T-helper 2 cell treated with Interferon-gamma antibody and Interleukin-4, amounts not matched to agents 5 μg/mL and 100 μg/mL, for 36 hours (primary cell): ENCODE measurements at places on chromosomes 7 and 10.

DNA sequence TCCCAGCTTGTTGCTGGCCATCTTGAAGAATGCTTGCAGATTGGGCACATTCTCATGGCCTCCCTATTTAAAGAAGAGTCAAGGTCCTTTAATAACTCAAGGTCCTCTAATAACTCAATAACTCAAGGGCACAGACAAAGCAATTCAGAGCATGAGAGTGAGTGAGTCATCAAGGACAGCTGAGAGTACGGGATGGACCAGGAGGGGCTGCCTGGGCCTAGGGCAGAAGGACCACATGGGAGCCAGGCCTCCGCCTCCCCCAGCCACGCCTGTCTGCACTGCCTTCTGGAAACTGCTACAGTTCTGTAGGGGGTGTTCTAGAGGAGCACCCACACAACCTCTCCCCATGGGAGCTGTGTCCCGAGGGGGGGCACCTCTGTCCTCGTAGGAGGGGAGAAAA lies 48.9 kb downstream of the ZNF503 start:
- DNase-seq: no peak

DNA sequence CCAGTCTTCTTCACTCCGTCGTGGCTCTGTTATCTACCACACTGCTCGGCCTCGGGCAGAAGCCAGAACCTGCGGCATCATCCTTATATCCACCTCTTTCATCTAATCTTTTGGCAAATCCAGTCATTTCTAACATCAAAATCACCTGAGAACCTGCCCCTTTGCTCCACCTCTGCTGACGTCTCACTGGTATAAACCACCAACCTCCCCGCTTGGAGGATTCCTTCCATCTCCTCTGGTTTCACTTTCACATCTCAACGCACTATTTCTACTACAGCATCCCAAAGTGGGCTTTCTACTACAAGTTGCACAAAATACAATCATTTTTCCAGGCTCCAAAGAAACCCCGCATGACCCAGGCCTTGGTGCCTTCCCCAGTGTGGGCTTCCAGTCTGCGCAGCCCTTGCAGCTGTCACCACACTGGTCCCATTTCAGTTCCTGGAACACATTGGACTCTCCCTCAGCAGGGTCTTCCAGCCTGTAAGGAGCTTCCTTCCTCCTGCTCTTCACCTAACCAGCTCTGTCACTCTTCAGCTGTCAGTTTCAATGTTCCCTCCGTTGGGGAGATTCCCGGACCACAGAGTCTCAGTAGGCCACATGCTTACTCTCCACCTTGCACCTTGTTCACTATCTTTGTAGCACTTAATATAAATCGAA lies 85.0 kb downstream of the PRKCQ start:
- peak; percentile 58 for DNase-seq

DNA sequence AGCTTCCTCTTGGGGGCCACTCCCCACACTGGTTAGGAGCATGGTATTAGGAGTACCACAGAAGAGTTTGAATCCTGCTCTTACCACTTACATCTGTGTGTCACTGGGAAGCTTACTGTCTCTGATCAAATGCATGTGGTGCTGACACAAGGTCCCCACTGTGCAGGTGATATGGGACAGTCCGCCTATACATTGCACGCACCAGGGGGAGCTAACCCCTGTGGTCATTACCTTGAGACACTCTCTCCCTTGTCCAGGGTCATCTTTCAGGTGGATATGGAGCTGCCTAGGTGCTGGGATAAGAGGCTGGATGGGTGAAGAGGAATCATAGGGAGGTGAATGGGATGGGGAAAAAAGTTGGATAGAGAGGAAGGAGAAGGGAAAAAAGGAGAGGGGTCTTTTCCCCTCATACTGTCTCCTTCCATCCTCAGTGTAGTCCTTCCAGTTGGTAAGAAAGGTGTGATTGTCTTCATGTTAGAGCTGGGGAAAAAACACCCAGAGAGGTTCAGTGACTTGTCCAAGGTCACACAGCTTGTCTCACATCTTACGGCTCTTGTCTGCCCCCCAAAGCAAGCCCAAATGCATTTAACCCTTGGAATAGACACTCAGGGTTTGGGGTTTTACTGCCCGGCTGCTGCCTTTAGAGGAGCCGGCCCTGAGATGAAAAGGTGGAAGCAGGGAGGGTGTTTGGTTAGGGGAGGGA lies 125.9 kb downstream of the CDH23 start:
- no peak for DNase-seq

- DNase-seq: no peak
Observed at GRCh38 chr7:42012786-42013360, 224.1 kb downstream of the GLI3 start.

DNA sequence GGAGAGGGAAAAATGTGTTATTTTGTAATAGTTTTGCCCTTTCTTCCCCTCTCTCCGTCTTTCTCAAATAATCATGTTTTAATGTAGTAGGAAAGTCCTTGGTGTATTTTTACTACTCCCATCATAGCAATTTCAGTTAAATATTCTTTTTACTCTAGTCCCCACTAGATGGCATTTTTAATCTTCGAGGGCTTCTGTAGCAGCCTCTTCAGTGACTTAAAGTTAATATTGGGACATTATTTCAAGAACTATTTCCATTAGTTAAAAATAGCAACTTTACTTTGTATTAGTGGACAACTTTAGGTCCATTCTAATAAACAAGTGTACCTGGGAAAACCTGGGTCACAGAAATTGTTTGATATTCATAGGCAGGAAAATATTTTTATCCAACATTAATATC lies 23.0 kb downstream of the EDRF1 start:
- DNase-seq: no peak

DNA sequence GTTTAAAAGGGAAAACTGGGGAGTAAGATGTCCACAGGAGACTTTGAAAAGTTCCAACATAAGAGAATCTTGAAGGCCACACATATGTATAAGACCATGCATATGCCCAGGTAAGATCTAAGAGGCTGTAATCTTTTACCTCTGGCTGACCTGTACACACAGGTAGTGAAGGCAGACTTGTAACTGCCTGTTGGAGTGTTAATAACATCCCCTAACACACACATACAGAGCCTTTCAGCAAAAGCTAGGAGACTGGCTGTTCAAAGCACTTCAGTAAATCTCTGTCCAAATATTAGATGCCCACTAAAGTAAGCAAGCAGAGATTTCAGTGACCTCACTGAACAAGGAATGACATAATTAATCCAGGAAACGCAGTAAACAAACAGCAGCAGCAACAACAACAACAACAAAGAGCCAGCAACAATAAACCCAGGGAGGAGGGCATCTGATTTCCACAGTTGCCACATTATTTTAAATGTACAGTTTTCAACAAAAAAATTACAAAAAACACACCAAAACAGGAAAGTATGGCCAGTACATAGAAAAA lies 15.0 kb downstream of the CYP51A1 start:
- DNase-seq: no peak

- no peak for DNase-seq
Observed at GRCh38 chr10:44818041-44818649, 93.0 kb upstream of the TMEM72 start.

DNA sequence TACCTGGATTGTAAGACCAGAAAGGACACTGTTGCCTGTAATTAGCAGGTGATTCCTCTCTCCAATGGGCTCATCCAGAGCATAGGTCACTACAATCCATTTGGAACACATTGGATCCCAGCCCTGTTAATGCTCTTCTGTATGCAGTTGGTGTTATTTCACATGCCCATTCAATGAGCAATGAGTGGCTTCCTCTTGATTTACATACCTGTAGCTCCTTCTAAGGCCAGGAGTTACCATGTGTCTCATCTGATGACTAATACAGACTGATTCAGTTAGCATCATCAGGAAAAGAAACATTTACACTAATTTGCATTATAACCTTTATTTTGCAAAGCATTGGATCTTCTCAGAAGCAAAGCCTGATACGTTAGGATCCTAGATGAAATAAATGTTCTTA lies 83.1 kb upstream of the NPVF start:
- no peak for DNase-seq

DNA sequence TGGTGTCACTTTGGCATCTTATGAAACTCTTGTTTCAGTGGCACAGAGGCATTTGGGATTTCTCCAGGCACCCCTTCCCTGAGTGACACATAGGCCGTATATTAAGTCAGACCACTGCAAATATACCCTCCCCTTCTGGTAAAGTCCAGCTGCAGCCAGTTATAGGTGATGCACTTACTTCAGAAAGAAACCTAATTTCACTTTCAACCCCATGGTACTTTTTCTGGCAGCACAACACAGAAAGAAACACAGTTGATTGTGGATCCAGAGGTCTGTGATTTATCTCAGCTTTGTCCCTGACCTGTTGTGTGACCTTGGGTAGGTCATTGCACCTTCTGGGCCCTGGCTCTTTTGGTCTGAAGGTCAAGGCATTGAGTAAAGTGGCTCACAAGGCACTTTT lies 173.2 kb downstream of the BUB3 start:
- DNase-seq: no peak

- DNase-seq: no peak
Observed at GRCh38 chr7:51070151-51070550, 246.5 kb downstream of the COBL start.

DNA sequence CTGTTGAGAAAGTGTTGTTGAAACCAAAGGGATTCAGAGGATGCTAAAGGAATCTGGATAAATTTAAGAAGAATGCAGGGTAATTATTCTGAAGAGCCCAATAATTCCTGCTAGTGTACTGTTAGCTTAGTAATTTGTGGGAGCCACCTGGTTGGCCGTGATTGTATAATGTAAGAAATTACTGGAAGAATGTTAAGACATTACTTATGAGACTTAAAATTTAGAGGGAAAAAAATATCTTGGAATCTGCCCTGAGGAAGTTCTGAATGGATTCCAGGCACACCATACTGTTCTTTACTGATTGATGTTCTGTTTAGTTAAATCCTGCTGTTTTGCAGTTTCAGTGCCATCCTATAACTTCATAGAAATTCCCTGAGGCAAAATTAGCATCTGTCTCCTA lies 155.0 kb upstream of the RHOBTB1 start:
- DNase-seq: no peak

DNA sequence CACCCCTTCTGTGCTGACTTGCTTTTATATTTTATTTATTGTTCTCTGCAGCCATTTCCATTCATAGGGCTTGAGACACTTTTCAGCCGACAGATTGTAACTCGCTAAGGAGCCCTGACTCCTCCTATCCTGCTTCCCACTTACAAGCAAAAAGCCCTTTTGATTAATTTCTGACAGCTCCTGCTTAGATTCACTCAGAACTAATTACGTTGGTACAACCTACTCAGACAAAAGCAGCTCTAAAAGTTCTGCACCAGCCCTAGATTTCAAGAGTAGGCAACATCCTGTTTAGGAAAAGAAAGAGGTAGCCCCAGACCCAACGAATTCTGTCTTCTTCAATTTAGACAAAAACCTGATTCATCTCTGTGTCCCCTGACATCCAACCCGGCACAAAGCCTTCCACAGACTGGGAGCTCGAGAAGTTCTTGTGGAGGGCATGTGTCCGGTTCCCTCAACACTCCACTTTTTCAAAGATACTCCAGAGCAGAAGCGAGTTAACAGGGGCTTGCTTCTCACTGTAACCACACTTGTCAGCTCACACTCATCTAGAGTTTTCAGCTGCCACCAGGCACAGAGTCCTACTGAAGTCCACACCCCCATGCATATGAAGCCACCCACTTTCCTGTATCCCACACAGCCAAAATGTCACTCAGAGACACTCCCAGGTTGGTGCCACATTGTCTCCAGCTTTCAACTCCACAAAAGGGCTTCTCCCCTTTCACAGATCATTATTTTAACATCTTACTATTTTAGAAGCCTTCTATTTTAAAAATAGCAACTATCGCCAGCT lies 113.6 kb upstream of the NFE2L3 start:
- DNase-seq: no peak

GRCh38 chr7:129903935-129904334 lies 48.8 kb downstream of the UBE2H start:
- no peak for DNase-seq

GRCh38 chr10:17025444-17026295 lies 103.9 kb downstream of the CUBN start:
- peak; percentile 90 for DNase-seq

DNA sequence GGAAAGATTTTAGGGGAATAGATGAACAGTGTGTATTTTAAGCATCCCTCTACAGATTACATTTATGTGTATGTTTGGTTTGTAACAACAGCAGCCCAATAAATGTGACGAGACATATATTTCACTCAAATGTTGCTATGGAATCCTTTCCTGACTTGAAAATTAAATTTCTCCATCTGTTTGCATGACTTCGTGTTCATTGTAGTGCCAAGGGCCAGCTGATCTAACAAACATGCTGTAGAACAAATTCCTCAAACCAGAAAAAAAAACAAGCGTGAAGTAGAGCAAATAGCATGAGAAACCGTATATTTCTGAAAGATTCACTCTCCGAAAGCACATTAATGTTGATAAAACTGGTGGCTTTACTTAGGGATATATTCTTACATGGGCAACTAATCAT lies 87.8 kb downstream of the NRCAM start:
- no peak for DNase-seq

DNA sequence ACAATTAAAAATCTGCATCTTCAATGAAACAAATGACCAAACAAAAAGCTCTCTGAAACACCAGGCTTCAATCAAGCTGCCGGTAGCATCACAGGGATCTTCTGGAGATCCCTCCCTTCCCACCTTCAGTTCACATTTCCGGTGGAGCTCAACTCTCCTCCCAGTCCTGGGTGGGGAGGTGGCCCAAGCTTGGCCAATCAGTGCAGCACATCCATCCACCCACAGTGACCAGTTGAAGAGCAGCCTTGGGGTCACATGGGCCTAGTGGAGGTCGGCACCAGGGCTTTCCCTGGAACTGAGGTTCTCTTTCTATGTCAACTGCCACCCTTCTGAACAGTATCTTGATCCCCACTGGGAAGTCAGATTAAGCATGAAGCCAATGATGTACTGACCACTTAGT lies 620.1 kb upstream of the MGMT start:
- DNase-seq: no peak

DNA sequence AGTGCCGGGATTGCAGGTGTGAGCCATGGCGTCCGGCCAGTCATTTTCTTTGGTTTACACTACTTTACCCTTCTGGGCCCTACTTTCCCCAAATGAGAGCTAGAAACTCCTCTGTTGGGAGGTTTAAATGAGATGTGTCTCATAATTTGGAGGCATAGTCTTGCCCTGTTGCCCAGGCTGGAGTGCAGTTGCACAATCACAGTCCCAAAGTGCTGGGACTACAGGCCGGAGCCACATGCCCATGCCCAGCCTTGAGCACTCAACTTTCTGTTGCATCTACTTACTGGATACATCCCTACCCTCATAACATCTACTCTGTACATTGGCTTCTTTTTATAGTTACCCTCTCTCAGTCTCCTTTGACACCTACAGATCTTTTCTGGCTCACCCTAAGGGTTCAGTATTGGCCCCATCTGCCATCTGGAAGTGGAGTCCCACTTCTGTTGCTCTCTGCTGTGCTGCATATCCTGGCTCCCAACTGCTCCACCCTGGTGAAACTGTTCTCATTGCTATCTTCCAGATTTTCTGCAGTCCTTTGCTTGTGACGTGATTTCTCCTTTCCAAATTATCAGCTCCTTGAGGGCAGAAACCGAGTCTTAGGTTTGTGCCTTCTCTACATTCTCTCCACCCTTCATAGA lies 8.4 kb downstream of the EIF4H start:
- DNase-seq: no peak

GRCh38 chr7:129136887-129137642 lies 7.4 kb upstream of the TSPAN33 start:
- DNase-seq: no peak
